ENCODE measurements at places on chromosomes 7 and 10. TPM values are rescaled to one million over a fixed set of nuclear protein-coding genes. Genes with fewer than 3 reads are reported as not detected.

GRCh38 chr10:100745882-100746783 lies 751 bp downstream of the PAX2 start:
- DNase-seq, result no peak

DNA sequence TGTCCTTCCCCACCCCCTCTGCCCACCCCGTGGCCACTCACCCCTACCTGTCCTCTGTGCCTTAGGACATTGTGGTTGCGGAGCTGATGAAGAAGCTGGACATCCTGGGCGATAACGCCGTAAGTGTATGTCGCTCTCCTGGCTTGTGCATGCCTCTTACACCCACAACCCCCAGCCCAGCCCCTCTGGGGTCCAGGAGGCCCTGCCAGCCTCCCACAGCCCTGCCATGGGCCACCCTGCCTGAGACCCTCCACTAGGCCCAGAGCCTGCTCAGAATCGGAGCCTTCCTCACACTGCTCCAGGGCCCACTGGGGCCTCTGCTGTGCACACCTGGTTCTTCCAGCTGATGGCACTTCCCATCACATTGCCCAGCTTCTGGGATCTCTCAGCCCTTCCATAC lies 36.8 kb upstream of the DPYSL4 start:
- DNase-seq, result no peak

- DNase-seq, result peak; percentile 42
Measured at GRCh38 chr7:81236560-81236959, 317.7 kb upstream of the SEMA3C start.

- DNase-seq, result no peak
Measured at GRCh38 chr7:39565538-39565937, 666 bp upstream of the YAE1 start.

GRCh38 chr10:867807-868206 lies 63.7 kb downstream of the LARP4B start:
- no peak for DNase-seq

- peak; percentile 35 for DNase-seq
Measured at GRCh38 chr7:47698386-47698785, 116.5 kb upstream of the TNS3 start.

- no peak for DNase-seq
Measured at GRCh38 chr10:78650122-78650521, 418.6 kb upstream of the ZMIZ1 start.

Gene POLD2
- 201 TPM for total RNA-seq

Gene PRF1
- total RNA-seq, result not detected

Gene ITPRID1
- total RNA-seq, result not detected

Gene ELFN1
- total RNA-seq, result not detected

Gene GRB10
- total RNA-seq, result 24.0 TPM

Gene HOXA9
- total RNA-seq, result 8.7 TPM

Gene NEUROG3
- not detected for total RNA-seq

Data from LHCN-M2 (cell line).